ENCODE measurements at places on chromosomes 6 and 20. TPM values are rescaled to one million over a fixed set of nuclear protein-coding genes. Genes with fewer than 3 reads are reported as not detected.

The ZBTB22 gene
- total RNA-seq: 16.4 TPM

The MACROD2 gene
- 0.95 TPM for total RNA-seq

The PNLDC1 gene
- total RNA-seq: 0.11 TPM

The EEF1A2 gene
- 0.32 TPM for total RNA-seq

The PCED1A gene
- total RNA-seq: 10.9 TPM

The CYB5R4 gene
- total RNA-seq: 8.6 TPM

The OR2B6 gene
- not detected for total RNA-seq

The TREM2 gene
- total RNA-seq: not detected

The DSN1 gene
- 20.6 TPM for total RNA-seq

The PTCRA gene
- total RNA-seq: not detected

The KIFC1 gene
- 40.4 TPM for total RNA-seq

The TOMM6 gene
- total RNA-seq: 95.8 TPM

The TRIM10 gene
- not detected for total RNA-seq

The DLK2 gene
- total RNA-seq: 0.25 TPM

The ID1 gene
- 213 TPM for total RNA-seq

Data from pulmonary artery endothelial cell (primary cell).